ENCODE measurements at places on chromosomes 5 and 9.

DNA sequence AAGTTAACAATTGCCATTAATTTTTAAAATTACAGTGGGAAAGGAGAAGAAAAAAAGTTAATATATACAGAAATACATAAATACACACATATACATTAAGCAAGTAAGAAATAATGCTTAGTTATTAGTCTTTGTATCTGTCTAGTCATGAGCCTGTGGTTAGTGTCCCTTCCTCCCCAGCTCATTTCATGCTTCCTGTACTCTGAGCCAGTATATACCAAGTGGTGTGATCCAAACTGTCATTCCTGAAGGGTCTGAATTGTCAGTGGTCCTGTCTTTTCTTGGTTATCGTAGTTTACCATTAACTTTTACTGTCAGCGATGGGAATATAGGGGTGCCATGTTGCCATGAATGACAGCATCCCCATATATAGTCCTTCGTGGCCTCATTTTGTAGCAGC lies 24.2 kb upstream of the STOM start:
- DNase-seq: no peak

- DNase-seq: peak; percentile 40
Measured at GRCh38 chr9:18261181-18261580, 212.8 kb upstream of the ADAMTSL1 start.

DNA sequence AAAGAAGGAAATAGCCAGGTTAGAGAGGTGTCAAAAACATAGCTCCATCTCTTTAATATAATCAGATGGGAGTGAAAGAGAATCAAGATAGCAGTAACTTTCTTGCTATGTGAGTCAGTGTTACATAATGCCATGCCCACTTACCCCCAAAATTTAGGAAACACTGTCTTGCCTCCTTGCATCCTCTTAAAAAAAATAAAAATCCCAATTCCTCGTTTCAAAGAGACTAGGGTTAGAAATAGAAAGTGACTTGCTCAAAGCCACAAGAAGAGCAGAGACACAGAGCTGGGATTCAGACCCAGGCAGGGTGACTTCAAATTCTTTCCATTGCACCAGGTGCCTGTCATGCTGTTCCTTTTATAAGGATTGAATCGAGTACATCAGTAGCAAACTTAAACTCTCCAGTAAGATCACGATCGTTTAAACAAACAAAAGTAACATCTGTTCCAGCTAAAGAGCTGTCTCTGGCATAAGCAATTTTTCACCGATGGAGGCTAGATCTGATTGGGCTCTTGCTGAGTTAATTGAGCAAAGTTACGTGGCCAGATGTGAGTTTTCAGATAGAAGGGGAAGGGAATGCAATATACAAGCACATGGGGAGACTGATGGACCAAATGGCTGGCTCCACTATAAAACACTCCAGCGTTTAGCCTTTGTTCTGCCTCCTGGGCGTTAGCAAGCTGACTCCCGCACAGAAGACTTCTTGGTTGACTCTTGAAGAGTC lies 176.9 kb downstream of the PALM2AKAP2 start:
- DNase-seq: no peak

- DNase-seq: peak; percentile 14
Measured at GRCh38 chr5:54453046-54453445, 2.5 kb upstream of the HSPB3 start.

- DNase-seq: peak; percentile 18
Measured at GRCh38 chr5:150321784-150322183, 19.1 kb upstream of the ARSI start.

- no peak for DNase-seq
Measured at GRCh38 chr5:149794487-149794971, 64.4 kb downstream of the PPARGC1B start.

Measured in fibroblast of pulmonary artery (primary cell).